ENCODE measurements at places on chromosomes 12 and 14.

DNA sequence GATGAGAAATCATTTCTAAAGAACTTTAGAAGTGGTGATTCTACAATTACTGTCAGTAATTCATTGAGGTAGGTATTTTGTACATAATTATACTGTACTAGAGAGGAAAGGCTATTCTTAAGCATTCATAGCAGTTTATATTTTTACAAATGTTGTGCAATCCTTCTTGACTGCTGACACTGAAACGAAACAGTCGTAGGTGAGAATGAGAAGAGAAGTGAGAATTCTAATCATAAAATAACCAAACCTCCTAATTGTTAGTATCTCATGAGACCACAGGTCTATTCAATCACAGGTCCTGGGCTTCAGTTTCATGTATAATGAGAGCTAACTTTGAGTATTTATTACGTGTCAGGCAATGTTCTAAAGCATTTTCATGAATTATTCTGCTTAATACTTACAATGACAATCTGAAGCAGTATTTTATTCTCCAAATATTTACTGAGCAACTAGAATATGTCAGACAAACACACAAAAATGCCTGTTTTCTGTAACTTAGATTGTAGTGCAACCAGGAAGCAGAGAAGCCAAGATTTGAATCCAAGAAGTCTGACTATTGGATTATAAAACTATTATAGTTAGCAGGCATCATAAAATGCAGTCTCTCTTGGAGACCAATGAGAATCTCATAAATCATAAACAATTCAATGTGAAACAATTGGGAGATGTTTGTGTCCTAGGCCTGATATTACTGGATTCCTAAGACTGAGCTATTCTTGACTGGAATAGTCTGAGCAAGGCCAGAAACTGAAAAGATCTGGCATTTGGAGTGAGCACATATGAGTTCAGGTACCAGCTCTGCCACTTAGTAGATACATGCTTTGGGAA is 24.3 kb downstream of the RERG start:
- no peak for DNase-seq

GRCh38 chr12:75041472-75041871 is 168.2 kb downstream of the KCNC2 start:
- DNase-seq: no peak

- DNase-seq: no peak
Observed at GRCh38 chr12:109446-109845, 42.9 kb downstream of the IQSEC3 start.

DNA sequence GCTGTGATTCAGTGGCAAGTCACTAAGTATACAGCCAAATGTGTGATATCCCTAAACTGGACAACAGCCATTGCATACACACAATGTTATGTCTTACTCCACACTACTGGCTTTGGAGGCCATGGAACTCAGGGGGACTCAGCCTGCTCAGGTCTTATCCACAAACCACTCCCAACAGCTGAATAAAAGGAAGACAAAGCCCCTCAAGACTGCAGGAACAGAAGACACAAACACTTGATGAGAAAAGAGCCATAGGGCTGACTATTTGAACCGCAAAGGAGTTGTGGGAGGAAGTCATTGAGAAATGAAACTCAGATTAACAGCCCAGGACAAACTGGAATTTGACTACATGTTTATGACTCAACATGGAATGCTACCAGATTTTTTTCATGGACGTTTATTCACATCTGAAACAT is 40.9 kb downstream of the PTGER2 start:
- no peak for DNase-seq

DNA sequence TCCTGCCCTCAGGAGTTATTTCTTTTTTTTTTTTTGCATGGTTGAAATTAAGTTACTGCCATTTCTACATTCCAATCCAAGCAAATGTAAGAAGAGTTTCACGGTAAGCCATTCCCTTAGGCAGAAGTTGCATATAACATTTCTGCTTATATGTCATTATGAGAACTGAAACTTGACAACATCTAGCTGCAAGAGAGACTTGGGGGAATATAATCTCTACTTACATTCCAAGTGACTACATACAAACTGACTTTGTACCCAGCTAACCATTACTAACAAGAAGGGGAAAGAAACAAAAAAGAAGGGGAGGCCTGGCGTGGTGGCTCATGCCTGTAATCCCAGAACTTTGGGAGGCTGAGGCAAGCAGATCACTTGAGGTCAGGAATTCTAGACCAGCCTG is 7.3 kb upstream of the RESF1 start:
- DNase-seq: no peak

GRCh38 chr12:29901585-29901984 is 117.8 kb upstream of the TMTC1 start:
- no peak for DNase-seq

- no peak for DNase-seq
Observed at GRCh38 chr14:66662374-66662773, 154.4 kb downstream of the GPHN start.

DNA sequence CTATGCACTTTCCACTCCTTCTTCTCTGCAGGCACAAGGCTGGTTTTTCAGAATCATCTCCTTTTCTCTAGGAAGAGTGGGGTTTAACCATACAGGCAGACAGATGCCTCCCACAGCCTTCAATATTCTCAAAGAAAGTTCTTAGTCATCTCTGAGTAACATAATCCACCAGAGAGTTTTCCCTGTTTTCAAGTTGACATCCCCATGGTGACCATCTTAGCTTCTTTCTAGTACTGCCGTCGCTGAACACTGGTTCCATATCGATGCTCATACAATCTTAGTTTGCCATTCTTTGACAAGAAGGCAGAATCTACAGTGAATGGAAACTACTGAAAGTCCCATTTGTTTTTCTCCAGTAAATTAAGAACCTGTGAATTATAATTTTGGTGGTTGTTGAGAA is 28.6 kb downstream of the TPH2 start:
- DNase-seq: no peak

DNA sequence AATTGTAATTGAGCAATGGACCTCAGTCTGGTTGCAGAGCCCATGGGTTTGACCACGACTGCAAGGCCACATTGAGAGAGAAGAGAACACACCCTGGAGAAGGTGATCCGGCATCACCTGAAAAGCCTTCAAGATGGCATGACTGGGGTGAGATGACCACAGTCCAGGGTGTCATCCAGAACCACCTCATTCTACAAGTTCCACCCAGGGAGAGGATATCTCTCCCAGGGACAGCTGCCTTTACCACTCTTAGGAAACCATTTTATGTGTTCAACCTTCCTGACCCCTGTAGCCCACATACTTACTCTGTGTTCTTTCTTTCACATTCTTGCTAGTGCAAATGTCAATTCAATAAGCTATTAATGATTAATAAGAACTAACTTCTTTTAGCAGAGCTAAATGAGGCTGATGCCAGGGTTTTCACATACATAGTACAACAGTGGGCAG is 43.4 kb upstream of the CPM start:
- no peak for DNase-seq

DNA sequence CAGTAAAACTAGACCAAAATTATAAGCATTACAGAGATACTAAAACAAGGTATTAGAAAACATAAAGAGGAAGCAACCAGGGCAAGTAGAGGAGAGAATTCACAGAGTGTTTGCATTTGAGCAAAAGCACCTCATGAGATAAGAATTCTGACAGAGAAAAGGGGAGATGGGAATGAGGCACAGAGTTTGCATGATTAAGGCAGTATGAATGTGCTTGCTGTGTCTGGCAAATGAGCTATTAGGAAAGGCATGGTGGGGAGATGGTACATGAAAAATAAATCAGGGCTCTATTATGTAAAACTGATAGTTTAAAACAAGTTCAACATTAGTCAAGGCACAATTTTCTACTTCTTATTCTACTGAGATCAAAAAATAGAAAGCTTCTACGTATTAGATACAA is 23.1 kb downstream of the GARIN6 start:
- DNase-seq: no peak

- DNase-seq: no peak
Observed at GRCh38 chr14:74909501-74909900, 13.6 kb downstream of the RPS6KL1 start.

- DNase-seq: no peak
Observed at GRCh38 chr12:84174115-84174514, 738.5 kb downstream of the SLC6A15 start.

DNA sequence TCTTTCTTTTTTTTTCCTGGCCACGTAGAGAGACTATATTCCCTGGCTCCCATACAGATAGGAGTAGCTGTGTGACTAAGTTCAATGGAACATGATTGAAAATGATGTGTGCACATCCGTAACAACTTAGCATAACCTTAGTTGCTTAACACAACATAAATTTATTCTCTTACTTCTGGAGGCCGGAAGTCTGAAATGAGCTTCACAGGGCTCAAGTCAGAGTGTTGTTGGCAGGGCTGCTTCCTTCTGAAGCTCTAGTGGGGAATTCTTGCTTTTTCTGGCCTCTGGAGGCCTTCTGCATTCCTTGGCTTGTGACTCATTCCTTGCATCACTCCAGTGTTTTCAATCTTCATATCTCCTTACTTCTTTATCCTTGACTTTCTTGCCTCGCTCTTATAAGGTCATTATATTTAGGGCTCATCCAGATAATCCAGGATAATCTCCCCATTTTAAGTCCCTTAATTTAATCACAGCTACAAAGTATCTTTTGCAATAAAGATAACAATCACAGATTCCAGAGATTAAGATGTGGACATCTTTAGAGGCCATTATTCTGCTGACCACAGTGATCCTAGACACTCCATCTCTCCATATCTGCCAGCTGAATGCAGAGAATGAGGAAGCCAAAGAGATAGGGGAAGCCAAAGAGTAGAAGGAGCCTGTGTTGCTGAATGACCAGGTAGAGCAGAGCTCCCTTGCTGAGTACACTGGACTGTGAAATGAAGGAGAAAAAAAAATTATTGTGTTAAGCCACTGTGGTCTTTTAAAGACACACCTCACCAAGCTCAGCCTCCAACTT is 21.0 kb upstream of the SNX6 start:
- DNase-seq: no peak

- no peak for DNase-seq
Observed at GRCh38 chr12:76549131-76549530, 10.4 kb downstream of the OSBPL8 start.

GRCh38 chr14:57512220-57512619 is 18.6 kb upstream of the CCDC198 start:
- DNase-seq: no peak

GRCh38 chr12:28027947-28028724 is 55.6 kb upstream of the PTHLH start:
- no peak for DNase-seq

GRCh38 chr14:90700933-90701776 is 115.1 kb downstream of the TTC7B start:
- peak; percentile 49 for DNase-seq

DNA sequence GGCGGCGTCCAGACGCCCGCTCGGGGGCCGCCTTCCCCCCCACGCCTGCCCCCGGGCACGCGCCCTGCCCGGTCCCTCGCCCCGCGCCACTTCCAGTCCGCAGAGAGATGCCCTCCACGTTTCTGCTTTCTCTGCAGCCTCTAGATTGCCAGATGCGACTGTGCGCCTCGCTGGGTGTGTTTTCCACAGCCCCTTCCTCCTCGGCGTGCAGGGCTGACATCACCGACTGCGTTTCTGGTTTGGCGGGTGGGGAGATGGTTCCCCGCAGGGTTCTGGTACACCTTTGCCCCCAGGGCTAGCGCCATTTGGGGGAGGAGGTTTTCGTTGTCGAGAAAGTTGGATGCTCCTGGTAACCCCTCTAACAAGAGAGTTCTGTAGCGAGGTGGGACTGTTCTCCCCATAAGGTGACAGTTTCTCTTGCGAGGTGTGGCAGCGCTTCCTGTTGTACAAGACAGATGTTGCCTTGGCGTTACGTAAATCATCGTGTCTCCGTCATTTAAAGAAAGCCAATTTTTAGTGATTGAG is 1.5 kb downstream of the CALM1 start:
- peak; percentile 71 for DNase-seq

GRCh38 chr12:101608301-101609133 is 13.7 kb downstream of the MYBPC1 start:
- no peak for DNase-seq

- DNase-seq: no peak
Observed at GRCh38 chr12:116148844-116149243, 128.6 kb downstream of the MED13L start.

DNA sequence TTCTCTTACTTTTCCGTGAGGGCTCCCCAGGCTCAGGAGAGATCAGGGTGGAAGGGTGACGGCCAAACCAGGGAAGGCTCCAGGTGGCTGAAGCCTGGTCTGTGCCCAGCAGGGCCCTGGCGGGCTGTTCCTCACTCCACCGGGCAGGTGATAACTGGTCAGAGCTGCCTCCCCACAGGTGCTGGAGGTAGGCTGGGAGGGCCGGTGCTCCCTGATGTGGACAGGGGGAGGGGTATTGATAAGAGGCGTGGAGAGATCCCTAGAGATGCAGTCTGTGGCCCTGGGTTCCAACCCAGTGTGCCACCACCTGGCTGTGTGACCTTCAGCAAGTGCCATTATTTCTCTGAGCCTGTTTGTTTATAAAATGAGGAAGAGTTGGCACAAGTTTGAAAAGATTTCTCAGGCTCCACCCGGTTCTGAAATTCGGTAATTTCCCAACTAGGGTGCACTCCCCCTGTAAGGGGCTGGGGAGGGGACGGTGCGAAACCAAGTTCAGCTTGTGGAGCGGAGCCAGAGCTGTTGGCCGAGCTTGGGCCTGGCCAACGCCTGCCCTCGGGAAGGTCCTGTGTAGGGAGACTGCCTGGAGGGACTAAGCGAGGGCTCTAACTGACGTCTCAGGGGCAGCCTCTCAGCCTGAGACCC is 1.0 kb upstream of the NR4A1 start:
- no peak for DNase-seq

DNA sequence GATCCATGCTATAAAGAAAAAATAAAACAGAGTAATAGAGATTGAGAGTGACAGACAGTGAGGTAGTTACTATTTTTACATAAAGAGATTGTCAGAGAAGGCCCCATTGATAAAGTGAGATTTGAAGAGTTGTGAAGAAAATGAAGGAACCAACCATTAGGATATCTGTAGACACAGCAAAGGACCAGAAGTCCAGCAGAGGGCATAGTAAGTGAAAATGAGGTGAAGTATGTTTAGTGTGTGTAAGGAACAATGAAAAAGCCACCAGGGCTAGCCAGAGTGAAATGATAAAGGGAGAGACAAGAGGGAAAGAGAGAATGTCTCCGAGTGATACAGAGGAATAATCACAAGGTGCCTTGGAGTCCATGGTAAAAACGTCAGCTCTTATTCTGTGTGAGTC is 411.0 kb downstream of the NELL2 start:
- DNase-seq: no peak

DNA sequence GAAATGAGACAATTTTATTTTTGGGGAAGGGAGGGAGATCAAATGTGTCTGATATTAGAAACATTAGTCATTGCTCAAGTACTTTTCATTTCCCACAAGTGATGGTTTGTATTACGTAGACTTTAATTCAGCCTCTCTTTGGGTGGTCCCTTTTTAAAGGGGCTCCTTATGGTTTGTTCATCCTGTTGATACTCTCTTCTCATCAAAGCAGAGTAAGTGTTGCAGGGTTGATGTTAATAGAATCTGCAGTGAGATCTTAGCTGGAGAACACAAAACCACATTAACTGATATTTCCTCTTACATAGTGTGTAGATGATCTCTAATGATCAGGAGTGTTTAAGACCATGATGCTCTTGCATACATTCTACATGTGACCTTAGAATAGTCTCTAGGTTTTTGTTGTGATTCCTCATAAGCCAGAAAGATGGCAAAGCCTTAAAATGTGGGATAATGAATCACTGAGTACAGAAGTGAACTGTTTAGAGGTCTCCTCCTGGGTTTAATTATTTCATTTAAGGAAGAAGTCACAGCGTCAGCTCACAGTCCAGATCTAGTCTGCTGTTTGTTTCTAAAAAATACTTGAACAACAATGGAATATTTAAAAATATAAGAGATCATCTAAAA is 87.4 kb upstream of the PTPRR start:
- DNase-seq: no peak

All from activated CD4-positive, alpha-beta T cell treated with anti-CD3 and anti-CD28 coated beads, Interleukin-10, Interleukin-2, amounts not matched to agents 100 ng/mL and 50 ng/mL, durations not matched to agents 16 hours and 8 hours (primary cell).